ENCODE measurements at places on chromosomes 6 and 20. TPM values are rescaled to one million over a fixed set of nuclear protein-coding genes. Genes with fewer than 3 reads are reported as not detected.

C6orf58 gene
- polyA plus RNA-seq = not detected

OR2J3 gene
- not detected for polyA plus RNA-seq

DEFB132 gene
- not detected for polyA plus RNA-seq

RRBP1 gene
- polyA plus RNA-seq = 40.3 TPM

RBM24 gene
- polyA plus RNA-seq = 6.6 TPM

DLL1 gene
- polyA plus RNA-seq = 1.4 TPM

CTSA gene
- polyA plus RNA-seq = 427 TPM

TMEM151B gene
- 0.05 TPM for polyA plus RNA-seq

DNA sequence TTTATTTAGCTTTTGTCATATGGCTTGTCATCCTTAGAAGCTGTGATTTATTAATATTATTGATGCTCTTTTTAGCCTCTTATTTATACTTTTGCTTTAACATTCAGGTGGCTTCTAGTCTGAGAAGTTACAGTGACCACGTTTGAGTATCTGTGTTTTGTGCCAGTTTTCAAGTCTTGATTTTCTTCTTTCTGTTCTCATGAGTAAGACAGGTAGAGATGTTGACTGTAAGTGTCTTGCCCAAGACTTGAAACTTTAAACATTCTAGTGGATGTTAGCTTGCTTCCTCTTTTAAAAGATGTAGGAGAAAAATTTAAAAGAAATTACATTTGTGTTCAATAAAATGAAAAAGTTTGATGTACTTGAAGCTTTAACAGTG is 122.6 kb downstream of the LRRC1 start:
- no peak for DNase-seq

GRCh38 chr20:35290186-35290886 is 1.9 kb downstream of the FAM83C start:
- DNase-seq = no peak

GRCh38 chr20:48844996-48845395 is 17.2 kb upstream of the PREX1 start:
- no peak for DNase-seq

DNA sequence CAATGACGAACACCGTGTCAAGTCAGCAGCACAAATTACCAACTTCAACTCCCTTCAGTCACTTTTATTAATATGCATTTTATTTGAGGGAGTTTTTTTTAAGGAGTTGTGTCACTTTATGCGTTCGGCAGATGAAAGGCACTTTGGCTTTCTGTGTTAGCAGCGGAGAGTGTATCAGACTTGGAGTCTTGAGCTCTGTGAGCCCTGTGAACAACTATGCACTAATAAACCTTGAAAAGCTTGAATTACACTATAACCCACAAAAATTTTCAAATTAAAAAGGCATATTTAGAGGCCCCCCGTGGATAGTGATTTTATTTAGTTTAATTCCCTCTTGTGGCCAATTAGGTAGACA is 335.3 kb upstream of the NT5E start:
- no peak for DNase-seq

DNA sequence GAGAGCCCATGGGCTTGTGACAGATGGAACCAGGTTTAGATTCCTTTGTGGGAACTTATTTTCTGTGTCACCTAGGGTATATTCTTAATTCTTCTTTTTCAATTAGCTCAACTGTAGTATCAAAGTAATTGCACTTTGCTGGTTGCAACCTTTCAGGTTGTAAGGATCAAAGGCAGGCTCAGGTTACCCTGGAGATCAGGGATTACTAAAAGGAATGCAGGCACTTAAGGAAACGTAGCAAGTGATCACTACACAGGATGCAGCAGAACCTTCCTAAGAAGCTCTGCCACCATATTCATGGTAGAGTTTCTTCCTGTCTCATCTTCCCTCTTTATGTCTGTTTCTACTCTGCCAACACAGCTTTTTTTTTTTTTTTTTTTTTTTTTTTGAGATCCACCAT is 133.2 kb upstream of the JAG1 start:
- no peak for DNase-seq

DNA sequence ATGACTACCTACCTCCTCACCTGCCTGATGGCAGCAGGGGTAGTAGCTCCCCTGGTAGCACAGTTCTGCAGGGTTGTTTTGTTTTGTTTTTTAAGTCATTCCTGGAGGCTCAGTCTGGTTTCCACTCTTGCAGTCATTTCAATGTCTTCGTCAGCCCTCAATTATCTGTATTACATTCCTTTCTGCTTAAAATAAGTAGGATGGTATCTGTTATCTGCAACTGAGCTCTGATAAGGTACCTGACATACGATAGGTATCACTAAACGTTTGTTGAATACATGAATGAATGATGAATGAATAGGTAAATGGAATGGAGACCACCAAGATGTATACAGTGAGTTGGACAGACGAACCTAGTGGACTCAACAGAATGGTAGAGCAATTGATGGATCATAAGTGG is 7.2 kb upstream of the CLPSL2 start:
- DNase-seq = no peak

GRCh38 chr20:57438552-57438951 is 47.4 kb downstream of the RBM38 start:
- DNase-seq = no peak

GRCh38 chr6:50589751-50590470 is 123.4 kb upstream of the TFAP2D start:
- no peak for DNase-seq

DNA sequence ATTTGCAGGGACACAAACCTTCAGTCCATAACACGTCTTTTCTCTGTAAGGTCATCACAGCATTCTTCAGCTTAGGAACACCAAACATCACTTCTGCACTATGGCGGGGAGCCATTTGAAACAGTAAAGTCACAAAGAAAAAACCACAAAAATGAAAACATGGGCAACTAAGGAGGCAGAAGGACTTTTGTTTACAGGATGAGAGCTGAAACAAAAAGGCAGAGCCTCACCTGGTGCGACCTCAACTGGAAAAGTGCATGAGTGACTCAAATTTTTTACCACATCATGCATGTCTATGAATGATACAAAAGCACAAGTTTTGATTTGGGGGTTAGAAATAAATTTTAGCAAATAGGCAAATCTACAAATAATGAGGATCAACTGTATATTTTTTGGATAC is 68.2 kb upstream of the TNFAIP3 start:
- no peak for DNase-seq

DNA sequence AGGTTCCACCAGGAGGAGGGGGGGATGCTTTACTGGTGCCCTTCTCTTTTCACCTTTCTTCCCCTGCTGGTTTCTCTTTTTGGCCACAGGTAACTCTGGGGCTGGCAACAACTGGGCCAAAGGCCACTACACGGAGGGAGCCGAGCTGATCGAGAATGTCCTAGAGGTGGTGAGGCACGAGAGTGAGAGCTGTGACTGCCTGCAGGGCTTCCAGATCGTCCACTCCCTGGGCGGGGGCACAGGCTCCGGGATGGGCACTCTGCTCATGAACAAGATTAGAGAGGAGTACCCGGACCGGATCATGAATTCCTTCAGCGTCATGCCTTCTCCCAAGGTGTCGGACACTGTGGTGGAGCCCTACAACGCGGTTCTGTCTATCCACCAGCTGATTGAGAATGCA is 4.4 kb downstream of the TUBB1 start:
- DNase-seq = no peak

GRCh38 chr6:165181951-165182414 is 127.4 kb downstream of the C6orf118 start:
- no peak for DNase-seq

DNA sequence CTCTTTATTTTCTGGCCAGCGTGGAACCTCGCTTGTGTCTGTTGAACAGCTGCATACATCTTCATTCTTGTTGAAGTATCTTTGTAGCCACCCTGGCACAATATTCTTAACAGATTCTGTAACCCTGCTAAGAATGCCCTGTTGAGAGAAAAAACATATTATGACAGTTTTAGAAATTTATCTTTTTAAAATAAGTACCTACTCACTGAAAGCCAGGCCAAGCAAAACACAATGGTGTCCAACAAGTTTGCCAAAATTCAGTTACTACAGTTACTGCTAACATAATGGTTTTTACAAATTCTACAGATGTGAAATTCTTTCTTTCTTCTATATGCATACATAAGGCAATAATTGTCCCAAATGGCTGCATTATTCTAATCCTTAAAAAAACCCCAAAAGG is 18.2 kb downstream of the NUP153 start:
- DNase-seq = no peak

DNA sequence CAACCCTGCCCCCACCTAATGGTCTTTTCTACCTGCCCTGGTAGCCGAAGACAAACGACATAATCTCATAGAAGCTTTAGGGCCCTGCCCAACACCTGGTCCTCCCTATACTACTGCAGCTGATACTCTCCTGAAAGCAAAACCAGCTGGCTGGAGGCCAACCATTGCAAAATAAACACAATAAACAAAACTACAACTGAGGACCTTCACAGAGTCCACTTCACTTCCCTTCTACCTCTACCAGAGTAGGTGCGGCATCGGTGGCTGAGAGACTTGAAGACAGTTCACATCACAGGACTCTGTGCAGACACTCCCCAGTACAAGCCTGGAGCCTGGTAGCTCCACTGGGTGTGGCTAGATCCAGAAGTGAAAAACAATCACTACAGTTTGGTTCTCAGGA is 476.2 kb downstream of the MMUT start:
- no peak for DNase-seq

DNA sequence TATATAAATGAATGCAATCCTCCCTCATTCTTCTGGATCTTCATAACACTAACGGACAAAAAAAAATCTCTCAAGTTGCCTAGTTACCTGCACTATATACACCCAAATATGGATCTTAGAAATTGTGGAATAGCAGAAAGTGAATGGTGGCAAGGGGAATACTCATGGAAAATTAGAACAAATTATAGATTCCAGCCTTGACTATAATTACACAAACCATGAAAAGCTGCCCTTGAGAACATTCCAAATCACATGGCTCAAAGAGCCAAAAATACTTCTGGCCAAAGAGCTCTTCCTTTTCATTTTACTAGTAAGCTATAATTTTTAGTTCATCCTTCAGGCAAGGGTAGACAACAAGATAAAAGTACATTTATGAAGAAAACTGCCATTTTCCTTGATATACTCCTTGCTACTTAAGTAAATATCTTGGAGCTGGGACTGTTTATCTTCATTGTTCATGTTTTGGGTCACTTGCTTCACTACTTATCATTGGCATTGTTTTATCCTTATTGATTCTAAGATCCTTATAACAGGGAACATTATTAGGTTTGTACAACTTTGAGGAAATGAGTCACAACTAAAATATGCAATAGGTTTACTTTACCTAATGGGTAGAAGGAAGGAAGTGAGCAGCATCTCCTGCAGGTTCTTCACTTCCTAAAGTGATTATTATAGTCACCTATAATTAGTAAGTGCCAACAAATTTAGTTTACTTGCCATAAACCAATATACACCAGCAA is 6.4 kb upstream of the MTRES1 start:
- DNase-seq = peak; percentile 8

DNA sequence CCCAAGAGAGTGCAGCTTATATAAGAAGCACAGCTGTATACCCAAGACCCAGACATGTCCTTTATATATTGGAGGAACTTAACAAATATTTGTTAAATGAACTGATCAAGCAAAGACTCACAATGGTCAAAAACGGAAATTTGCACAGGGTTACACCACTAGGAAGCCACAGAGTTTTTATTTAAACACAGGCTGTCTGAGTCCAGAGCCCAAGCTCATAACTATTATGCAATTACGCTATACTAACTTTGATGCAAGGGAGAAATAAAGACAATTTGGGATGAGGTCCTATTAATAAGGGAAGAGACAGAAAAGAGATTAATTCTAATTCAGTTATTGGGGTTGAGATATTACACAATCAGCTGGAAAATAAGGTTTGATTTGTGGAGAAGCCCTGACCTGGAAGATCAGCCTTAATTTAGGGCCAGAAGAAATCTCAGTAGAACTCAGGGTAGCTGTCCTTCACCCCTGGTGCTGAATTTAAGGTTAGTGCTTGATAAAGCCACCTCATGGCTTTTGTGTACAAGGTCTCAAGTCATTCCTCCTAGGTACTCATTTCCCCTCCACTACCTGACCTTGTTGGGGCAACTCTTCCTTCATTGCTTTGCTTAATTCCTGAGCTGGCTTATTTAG is 10.5 kb upstream of the ZNF334 start:
- peak; percentile 7 for DNase-seq

DNA sequence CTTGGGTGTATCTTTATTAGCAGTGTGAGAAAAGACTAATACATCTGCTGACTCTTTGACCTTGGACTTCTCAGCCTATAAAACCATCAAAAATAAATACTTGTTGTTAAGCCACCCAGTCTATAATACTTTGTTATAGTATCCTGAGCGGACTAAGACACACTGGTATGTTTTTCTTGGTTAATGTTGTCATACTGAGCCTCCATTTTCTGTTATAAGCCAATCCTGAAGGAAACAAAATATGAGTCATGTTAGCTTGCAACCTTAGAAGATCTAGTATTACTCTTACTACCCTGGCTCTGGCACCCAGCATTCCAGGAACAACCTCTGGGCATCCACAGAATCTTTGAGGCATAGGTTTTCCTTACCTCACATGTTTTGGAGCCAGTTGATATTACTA is 307.2 kb downstream of the FRK start:
- no peak for DNase-seq

GRCh38 chr6:53464927-53465460 is 79.9 kb downstream of the GCLC start:
- DNase-seq = no peak

GRCh38 chr20:63802469-63803240 is 28.4 kb downstream of the ZBTB46 start:
- no peak for DNase-seq

DNA sequence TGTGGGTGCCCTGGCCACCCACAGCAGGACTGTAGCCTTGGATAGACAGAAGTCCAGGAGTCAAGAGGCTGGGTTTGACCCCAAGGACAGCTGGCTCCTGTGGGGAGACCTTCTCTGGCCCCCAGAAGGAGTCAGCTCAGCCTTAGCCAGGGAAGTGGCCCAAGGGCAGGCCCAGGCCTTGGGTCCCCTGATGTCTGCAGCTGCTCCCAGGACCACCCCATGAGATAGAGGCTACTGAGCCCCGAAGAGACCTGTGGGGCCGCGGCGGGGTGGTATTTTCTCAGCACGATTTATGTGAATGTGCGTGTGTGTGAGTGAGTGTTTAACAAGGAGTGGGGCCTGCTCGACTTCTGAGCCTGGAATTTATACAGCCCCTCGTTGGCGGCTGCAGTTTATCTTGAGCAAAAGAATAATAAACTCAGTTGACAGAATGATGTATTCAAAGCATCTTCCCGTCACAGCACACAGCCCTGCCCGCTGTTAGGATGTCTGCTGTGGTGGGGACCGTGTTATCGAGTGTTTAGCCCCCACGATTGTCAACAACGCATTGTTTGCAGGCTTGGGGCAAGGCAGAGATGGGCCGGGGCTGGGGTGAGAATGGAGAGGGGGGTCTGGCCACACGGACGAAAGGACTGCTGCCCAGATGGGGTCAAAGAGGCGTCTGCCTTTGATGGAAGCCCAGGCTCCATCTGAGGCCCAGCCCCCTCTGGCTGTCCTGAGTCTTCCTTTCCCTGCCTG is 163.3 kb downstream of the VEGFA start:
- DNase-seq = no peak

DNA sequence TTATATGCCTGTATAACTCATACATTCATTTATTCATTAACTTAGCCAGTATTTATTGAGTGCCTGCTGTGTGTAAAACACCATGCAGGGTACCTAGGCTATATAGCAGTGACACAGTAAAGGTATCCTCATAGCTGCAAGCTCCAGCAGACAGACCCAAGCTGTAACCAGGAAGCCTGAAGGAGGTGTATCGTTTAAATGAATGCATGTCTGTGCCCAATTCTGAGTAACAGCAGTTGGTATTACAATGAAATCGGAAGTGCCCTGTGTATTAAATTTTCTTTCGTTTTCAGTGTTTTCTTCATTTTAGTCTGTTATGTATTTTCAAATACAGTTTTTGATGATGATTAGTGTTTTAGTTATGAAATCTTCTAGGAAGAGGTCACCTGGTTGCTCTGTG is 485.8 kb upstream of the SOX4 start:
- no peak for DNase-seq

GRCh38 chr6:157443066-157443800 is 62.2 kb downstream of the ZDHHC14 start:
- no peak for DNase-seq
